Stimulated activated CD4-positive, alpha-beta T cell treated with anti-CD3 and anti-CD28 coated beads, Interleukin-1b, Interleukin-23, amount 100 ng/mL, for 1 hour (primary cell): ENCODE measurements at places on chromosomes 4 and X.

DNA sequence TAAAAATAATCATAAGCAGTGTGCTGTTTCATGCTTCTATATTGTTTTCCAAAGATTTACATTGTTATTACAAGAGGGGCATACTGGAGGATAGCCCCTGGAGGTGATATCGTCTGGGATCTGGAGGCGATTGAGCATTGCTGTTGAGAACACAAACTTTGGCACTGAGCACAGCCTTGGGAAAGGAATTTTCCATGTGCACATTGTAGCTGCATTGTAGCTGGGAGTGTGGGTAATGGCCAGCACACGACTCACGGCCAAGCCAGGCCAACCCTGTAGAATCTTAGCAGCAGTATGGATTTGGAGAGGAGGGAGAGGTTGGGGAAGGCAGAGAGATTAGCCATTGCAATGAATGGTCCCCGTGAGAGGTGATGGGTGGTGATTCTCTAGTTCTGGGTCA lies 121.9 kb downstream of the SMIM20 start:
- DNase-seq = no peak

GRCh38 chr4:118367872-118368271 lies 15.1 kb upstream of the PRSS12 start:
- DNase-seq = no peak

- DNase-seq = no peak
These were observed 82.7 kb upstream of the MAML3 start for GRCh38 chr4:140236654-140237169.

GRCh38 chrX:23633834-23634580 lies 33.3 kb upstream of the PRDX4 start:
- DNase-seq = no peak

DNA sequence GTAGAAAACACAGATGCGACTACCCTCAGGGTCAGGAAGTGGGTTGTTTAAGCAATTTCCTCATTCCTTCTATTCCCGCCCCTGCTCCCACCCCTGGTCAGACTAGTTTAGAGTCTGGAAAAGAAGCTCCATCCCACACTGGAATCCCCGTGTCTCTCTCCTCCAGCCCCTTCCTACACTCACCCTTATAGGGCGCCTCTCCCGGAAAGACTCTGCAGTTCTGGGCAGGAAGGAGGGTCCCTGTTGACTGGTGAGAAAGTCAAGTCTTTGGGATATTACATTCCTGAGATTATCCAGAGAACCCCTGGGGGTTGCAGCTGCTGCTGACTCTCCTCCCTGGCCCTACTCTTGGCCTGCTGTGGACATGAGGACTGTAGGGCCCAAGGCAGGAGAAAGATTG lies 11.9 kb downstream of the STARD8 start:
- DNase-seq = no peak

- DNase-seq = no peak
These were observed 8.6 kb upstream of the KIAA0232 start for GRCh38 chr4:6773616-6774540.

DNA sequence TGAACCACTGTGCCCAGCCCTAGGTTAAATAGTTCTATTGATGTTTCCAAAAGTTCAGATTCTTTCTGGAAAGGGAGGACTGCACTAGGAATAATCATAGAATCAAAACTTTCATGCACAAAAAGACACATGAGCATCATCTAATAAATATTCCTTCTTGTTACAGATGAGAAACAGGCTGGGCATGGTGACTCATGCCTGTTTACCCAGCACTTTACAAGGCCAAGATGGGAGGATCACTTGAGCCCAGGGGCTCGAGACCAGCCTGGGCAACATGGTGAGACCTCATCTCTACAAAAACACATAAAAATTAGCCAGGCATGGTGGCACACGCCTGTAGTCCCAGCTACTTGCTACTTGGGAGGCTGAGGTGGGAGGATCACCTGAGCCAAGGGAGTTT lies 27.7 kb downstream of the LARP7 start:
- DNase-seq = no peak

- no peak for DNase-seq
These were observed 290.5 kb downstream of the RAB28 start for GRCh38 chr4:13193662-13194061.

GRCh38 chr4:157004279-157005161 lies 32.9 kb upstream of the PDGFC start:
- DNase-seq = no peak

- no peak for DNase-seq
These were observed 244.4 kb upstream of the NDST4 start for GRCh38 chr4:115357776-115358175.

DNA sequence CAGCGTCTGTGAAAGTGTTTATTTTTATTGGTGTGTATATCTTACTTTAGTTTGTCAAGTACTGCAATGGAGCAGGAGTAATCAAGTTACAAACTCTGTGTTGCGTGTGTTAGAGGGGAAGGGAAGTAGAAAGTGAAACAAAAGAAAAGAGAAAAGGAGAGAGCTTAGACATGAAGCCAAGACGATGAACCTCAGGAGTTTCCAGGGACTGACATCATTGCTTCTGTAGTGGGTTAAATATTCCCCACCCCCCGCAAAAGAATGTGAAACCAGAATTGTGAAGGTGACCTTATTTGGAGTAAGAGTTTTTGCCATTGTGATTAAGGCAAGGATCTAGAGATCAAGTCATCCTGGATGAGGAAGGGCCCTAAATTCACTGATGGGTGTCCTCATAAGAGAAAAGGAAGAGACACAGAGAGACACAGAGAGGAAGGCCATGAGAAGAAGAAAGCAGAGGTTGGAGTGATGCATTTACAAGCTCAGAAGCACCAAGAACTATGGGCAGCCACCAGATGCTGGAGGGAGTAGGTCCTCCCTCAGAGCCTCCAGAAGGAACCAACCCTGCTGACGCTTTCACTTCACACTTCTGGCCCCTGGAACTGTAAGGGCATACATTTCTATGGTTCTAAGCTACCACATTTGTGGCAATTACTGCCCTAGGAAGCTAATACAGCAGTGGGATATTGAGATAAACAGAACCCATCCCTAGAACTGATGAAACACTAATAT lies 173.6 kb upstream of the SFRP2 start:
- no peak for DNase-seq

DNA sequence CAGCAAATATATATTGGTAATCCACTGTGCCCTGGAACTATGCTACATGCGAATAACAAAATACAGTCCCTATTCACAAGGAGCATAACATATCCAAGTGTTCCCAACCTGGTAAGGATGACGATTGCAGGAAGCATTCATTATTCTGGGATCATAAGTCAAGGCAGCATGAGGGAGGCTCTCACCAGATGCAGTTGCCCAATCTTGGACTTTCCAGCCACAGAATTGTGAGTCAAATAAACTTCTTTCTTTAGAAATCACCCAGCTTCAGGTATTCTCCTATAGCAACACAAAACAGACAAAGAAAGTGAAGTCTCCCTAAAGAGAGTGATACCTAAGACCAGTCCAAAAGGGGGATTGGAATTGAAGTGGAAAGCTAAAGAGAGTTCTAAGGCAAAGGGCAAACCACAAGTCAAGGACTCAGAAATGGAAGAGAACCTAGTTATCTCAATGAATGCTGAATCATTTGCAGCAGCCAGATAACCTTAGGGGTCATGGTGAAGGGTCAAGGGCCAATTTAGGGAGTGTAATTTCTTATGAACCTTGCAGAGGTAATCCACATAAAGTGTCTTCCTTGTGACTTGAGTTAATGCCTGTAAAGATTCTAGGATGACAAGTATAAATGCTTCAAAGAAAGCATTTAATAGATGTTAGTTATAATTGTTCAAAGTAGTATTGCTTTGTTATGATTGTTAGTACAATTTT lies 103.1 kb upstream of the PCDH7 start:
- no peak for DNase-seq
